ENCODE measurements at places on chromosomes 12 and 14. TPM values are rescaled to one million over a fixed set of nuclear protein-coding genes. Genes with fewer than 3 reads are reported as not detected.

Gene DLGAP5
- not detected for total RNA-seq

Gene GARIN6
- not detected for total RNA-seq

Gene GPR65
- 0.14 TPM for total RNA-seq

Gene ABHD12B
- not detected for total RNA-seq

Gene TMTC1
- 2.9 TPM for total RNA-seq

Gene KRT75
- not detected for total RNA-seq

Gene KRT73
- not detected for total RNA-seq

Gene PIWIL1
- not detected for total RNA-seq

Gene PCED1B
- 0.71 TPM for total RNA-seq

Gene SYNDIG1L
- not detected for total RNA-seq

Gene STAC3
- total RNA-seq = 0.46 TPM

Gene KCNC2
- not detected for total RNA-seq

Gene SLC2A14
- 6.2 TPM for total RNA-seq

Gene TDRD9
- total RNA-seq = 1.2 TPM

Data from pancreas (tissue), 10 donors.